ENCODE measurements at places on chromosomes 7 and 10. TPM values are rescaled to one million over a fixed set of nuclear protein-coding genes. Genes with fewer than 3 reads are reported as not detected.
A peak's percentile ranks its signal among the peaks of the same experiment; 100 is the strongest.

GRCh38 chr7:445563-446288 lies 73.9 kb downstream of the PDGFA start:
- no peak for DNase-seq

SPRN gene
- total RNA-seq = not detected

- DNase-seq = peak; percentile 84
These were observed 4.6 kb upstream of the C10orf95 start for GRCh38 chr10:102455893-102456471.

CLDN12 gene
- total RNA-seq = 89.7 TPM

GPR15LG gene
- total RNA-seq = 0.53 TPM

SPDYE2 gene
- not detected for total RNA-seq

DNA sequence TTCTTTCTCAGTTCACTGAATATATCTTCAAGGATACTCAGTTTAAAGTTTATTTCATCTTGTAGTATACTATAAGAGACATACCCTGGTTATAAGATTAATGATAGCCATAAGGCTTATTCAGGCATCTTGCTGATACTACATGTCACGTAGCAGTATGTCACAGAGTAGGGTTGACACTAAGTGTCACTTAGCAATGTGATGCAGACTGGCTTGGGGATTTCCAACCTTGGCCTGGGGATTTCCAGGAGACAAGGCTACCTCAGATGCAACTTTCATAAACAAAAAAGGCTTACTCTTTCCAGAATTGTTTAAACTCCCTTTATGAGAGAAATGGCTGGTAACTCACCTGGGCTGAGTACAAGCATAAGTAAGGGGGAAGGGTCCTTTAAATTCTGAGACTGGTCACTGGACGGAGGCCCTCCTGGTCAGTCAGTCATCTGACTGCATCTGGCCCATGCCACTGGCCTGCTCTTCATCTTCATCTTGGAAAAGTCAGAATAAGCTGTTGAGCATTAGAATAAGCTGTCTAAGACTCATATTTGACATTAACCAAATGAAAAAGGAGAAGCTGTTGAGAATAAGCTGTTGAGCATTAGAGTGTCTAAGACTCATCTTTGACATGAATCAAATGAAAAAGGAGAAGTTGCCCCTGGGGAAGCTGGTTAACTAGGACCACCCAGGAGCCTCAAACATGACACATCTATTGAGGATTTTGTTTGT lies 9.5 kb downstream of the SLC13A1 start:
- no peak for DNase-seq

SND1 gene
- 138 TPM for total RNA-seq

NKX6-2 gene
- total RNA-seq = not detected

CRYGN gene
- total RNA-seq = not detected

ACBD7 gene
- total RNA-seq = 0.13 TPM

SUN3 gene
- total RNA-seq = 0.51 TPM

DNA sequence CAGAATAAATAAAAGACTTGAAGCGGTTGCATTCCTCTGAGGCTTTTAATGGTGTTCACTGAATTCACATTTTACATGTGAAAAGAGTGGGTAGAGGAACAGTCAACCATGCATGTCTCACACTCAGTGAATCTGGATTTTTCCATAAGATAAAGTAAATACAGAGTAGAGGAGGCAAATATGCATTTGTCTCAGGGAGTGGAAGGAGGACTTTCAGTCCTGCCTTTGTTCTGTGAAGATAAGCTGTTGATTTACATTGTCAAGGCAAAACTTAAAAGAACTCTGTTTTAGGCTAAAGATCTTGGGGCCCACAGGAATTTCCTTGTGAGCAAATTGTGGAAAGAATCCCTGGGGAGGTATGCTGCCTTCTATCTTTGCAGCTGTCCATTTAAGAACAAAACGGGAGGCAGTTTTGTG lies 825.3 kb upstream of the MBL2 start:
- no peak for DNase-seq

GRCh38 chr7:38310591-38311101 lies 37.2 kb upstream of the TARP start:
- DNase-seq = no peak

GRCh38 chr7:90271753-90272152 lies 26.8 kb downstream of the CFAP69 start:
- DNase-seq = peak; percentile 35

DNA sequence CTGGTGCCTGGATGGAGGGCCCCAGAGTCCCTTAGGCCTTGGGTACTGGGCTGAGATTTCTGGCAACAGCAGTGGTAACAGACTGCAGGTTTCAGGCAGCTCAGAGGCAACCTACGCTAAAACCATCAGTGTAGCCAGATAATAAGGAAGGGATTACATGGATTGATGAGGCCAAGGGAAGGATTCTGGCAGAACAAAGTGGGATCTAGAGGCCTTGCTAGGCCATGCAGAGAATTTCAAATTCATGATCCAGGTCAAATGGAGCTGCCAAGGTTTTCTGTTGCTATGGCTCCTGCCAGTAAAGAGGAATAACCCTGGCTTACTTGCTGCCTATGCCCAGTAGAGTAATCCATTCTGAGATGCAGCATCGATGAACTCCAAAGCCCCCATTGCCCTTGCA lies 445.7 kb downstream of the ADRA2A start:
- DNase-seq = no peak

DNA sequence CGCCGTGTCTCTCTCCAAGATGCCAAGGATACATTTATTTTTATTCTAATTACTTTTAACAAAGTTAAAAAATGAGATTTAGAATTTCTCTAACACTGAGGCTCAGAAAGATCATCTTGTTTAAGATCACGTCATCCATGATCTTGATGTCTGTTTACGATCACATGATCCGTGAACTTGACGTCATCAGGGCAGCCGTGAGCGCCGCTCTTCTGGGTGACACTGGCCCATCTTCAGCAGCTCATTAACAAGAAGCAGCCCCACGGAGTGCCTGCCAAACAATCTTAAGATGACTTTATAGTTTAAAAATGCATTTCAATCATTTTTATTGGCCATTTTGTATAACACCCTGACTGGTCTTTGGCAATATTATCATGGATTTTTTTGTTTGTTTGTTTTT lies 291.1 kb upstream of the PRKCQ start:
- no peak for DNase-seq

PROSER2 gene
- total RNA-seq = 27.8 TPM

DNA sequence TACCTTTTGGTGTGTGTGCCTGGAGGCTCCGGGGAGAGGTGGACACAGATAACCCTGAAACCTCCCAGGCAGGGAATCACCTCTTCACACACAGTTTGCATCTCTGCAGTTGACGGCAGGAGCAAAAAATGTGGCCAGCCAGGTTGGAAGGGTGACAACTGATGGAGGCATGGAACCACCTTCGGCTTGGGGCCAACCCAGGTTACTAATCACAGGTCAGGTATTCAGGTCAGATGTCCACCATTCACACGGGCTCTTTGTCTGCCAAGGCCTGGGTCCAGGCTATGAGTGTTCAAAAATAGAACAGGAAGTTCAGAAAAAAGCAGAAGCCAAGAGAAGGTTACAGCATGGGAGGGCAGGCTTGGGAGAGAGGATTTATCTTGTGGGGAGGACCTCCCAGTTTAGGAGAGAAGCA lies 137.2 kb upstream of the EFCAB10 start:
- no peak for DNase-seq

PSD gene
- under 0.01 TPM for total RNA-seq

LRIT1 gene
- not detected for total RNA-seq

DNA sequence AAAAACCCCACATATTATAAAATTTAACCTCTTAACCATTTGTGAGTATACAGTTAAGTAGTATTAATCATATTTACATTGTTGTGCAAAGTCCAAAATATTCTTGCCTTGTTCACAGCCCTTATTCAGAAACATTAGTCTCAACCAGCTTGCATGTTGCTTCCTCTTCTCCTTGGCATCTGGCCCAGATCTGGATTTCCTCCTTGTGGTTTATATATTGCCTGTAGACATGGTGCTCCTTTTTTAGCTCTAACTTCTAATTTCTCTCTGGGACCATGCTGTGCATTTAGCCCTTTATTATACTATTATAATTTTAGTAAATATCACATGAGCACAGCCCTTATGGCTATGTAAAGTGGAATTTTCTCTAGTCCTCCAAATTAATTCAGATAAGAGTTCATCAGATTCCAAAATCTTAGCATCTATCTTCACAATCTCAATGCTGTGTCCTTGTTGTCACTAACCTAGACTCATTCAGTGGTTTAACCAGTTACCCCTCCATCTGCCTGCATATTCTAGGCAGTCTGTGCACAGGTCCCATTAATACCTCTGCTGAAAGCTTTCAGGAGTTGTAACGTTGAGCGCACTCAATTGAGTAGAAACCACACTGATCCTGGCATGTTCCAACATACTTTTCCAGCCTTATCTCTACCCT lies 7.9 kb downstream of the CPED1 start:
- peak; percentile 82 for DNase-seq

- DNase-seq = peak; percentile 17
These were observed 252.4 kb upstream of the GHITM start for GRCh38 chr10:83886871-83887270.

VGF gene
- total RNA-seq = not detected

GRCh38 chr7:74343281-74344131 lies 54.3 kb downstream of the CLIP2 start:
- DNase-seq = peak; percentile 83

GALNT17 gene
- total RNA-seq = not detected

DNA sequence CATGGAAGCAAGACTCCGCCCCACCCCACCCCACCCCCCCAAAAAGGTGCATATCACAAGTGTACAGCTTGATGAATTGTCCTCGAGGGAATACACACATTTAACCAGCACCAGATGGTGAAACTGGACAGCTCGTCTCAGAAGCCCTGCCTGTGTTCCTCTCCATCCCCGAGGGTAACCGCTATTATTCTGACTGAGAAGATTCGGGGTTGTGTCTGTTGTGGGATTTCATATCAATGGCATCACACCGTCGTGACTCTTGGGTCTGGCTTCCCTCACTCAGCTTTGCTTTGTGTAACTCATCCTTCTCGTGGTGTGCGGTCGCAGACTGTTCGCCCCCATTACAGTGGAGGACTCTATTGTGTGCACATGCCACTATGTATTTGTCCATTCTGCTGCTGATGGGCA lies 18.9 kb downstream of the PODXL start:
- no peak for DNase-seq

UPK3B gene
- 0.26 TPM for total RNA-seq

DNA sequence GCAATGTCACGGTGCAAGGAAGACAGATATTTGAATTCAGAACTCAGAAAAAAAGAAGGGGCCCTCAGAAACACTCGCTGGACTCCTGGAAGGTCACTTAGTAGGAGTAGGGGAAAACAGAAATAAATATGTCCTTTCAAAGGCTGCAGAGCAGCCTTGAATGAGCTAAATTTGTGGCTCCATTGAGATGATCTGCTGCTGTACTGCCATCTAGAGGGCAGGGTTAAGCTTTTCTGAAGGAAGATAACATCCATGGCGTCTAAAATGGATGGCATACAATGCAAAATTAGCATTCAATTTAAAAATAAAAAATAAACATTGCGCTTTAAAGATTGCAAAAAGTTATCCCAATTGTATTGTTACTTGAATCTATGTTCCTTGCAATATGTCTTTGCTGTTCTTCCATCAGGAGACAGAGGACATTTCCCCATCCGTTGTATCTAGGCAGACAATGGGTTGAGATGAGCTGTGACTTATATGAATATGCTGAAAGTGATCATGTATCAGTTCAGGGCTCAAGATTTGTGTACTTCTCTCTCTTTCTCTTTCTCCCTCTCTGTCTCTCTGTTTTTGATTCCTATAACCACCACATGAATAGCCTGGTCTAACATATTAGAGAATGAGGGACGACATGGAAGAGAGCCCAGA lies 642.2 kb downstream of the SH2D4B start:
- peak; percentile 8 for DNase-seq

DNA sequence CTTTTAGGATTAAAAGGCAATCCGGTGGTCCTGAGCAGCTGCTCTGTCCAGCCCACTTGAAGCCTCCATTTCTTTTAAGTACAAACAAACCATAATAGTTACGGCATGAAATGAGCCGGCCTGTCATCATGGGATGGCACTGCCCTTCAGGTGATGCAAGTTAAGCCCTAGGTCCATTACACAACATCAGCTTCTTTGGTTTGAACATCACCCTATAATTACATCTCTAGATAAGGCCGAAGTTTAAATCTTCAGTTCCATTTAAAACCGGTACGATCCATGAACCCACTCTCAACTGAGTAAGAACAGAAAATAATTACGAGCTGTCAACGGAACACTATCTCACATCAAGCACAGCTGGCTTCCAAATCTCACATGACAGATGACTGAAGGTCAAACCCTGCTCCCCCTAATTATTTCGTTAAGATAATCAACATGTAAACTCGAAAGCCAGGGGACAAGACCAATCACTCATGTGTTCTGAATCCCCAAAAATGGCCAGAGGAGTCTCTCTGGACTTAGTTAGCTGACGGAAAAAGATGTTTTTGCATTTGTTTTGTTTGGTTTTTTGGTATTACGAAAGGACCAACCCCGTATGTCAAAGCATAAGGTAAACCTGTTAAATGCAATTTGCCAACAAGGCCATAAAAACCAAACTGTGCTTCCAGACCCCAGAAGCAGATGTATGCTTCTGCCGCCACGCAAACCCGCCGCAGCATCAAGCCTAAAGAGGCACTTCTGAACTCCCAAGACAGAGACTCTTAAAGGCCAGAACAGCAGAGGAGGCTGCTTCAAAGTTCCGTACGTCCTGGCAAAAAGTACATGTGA lies 10.8 kb downstream of the GNA12 start:
- DNase-seq = no peak

GRCh38 chr10:9219860-9220259 lies 1165.4 kb downstream of the GATA3 start:
- no peak for DNase-seq

DNA sequence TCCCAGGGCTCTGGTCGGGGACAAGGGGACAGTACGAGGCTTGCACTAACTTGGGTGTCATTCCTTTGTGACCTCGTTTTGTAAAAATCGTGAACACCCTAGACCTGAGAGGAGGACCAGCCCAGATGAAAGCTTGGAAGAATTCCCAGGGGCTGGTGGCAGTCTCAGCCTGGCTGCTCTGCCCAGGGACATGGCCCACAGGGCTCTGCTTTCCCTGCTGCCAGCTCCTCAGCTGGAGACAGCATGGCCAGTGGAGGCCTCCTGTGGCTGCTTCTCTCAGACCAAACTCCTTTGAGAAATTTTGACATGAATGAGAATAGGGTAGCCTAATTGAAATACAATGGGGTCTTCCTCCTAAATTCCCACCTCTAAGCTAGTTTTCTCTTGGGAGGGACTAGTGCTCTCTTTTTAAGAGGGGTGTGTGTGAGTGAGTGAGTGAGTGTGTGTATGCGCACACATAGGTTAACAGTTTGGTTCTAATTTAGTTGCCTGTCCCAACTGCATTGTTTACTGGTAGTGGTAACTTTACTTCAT lies 140.3 kb upstream of the EFCAB10 start:
- no peak for DNase-seq

AHR gene
- 114 TPM for total RNA-seq

DNA sequence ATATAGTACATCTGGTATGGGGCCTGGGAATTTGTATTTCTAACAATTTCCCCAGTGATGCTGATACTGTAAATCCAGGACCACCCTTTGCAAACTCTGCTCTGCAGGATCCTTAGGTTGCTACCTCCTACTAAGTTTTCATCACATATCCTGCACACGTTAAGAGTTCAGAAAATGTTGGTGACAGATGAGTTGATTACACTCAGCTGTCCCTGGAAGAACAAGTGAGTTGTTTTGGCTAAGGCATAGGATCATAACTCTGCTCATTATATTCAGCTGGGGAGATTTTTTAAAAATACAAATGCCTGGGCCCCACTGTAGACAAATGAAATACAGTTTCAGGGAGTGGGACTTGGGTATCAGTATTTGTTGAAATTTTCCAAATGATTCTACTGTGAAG lies 274.6 kb upstream of the HABP2 start:
- DNase-seq = no peak

GRCh38 chr7:22561895-22562593 lies 62.1 kb upstream of the STEAP1B start:
- DNase-seq = no peak

- DNase-seq = no peak
These were observed 60.5 kb downstream of the KIAA1217 start for GRCh38 chr10:24269476-24269875.
